ENCODE measurements at places on chromosomes 13 and 19.
A peak's percentile ranks its signal among the peaks of the same experiment; 100 is the strongest.

- DNase-seq = no peak
Measured at GRCh38 chr19:44142059-44142433, 692 bp downstream of the ZNF234 start.

GRCh38 chr13:80524447-80525215, 183.7 kb upstream of the SPRY2 start:
- no peak for DNase-seq

DNA sequence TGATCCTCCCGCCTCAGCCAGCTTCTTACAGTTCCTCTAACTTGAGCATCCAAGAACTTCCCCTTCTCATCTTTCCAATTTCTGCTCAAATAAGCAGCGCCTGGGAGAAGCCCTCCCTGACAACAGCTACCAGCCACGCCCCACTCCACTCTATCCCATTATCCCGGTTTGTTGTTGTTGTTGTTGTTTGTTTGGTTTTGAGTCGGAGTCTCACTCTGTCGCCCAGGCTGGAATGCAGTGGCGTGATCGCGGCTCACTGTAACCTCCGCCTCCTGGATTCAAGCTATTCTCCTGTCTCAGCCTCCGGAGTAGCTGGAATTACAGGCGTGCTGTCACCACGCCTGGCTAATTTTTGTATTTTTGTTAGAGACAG, 822 bp upstream of the PTPRS start:
- DNase-seq = no peak

DNA sequence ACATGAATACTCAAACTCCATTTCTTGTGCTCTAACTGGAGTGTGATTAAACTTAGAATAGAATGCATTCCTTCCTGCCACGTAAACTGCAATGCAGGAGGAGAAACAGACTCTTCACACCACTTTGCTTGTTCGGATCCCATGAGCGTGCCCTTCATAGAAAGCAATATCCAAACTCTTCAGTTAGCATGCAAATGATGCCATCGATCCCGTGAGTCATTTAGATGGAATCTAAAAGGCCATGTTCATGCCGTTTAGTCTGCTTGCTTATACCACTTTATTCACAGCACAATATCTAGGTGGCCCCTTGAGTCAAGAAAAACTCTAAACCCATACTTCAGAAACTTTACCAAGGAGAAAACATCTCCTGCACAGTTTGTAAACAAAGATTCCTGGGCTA, 225.8 kb downstream of the OXGR1 start:
- DNase-seq = no peak

DNA sequence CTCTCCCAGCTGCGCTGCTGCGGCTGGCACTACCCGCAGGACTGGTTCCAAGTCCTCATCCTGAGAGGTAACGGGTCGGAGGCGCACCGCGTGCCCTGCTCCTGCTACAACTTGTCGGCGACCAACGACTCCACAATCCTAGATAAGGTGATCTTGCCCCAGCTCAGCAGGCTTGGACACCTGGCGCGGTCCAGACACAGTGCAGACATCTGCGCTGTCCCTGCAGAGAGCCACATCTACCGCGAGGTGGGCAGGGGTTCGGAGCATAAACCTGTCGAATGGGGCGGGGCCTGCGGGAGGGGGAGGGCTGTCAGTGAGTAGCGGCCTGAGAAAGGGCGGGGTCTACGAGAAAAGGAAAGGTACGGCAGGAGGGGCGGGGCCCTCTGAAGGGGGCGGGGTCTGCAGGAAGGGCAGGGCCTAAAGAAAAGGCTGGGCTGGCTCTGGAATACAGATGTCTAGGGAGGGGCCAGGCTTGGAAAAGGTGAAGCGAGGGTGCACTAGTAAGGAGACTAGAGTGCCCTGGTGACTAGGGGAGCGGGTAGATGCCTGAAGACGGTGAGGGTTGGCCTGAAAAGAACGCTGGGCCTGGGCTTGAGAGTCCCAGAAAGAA, 3.6 kb downstream of the CD37 start:
- peak; percentile 58 for DNase-seq

- DNase-seq = no peak
Measured at GRCh38 chr13:109955598-109955997, 169.2 kb upstream of the IRS2 start.

- no peak for DNase-seq
Measured at GRCh38 chr13:74986609-74987008, 495.4 kb downstream of the TBC1D4 start.

DNA sequence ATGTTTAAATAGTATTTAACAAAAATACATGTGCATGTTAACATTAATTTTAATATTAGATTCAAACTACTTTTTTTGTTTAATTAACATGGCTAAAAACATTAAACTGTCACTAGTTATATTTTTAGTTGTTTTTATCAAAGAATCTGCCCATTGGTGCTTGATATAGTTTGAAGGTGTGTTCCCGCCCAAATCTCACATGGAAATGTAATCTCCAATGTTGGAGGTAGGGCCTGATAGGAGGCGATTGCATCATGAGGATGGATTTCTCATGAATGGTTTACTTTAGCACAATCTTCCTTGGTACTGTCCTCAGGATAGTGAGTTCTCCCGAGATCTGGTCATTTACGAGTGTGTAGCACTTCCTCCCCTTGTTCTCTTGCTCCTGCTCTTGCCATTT, 2459.4 kb downstream of the PCDH9 start:
- no peak for DNase-seq

- DNase-seq = no peak
Measured at GRCh38 chr13:40026174-40026585, 370.7 kb downstream of the COG6 start.

GRCh38 chr13:74061926-74062595, 72.1 kb downstream of the KLF12 start:
- no peak for DNase-seq

GRCh38 chr13:97381189-97381588, 52.8 kb upstream of the RAP2A start:
- DNase-seq = no peak

- no peak for DNase-seq
Measured at GRCh38 chr13:36363366-36363863, 17.2 kb upstream of the SPART start.

- no peak for DNase-seq
Measured at GRCh38 chr13:33471204-33471603, 185.6 kb upstream of the STARD13 start.

DNA sequence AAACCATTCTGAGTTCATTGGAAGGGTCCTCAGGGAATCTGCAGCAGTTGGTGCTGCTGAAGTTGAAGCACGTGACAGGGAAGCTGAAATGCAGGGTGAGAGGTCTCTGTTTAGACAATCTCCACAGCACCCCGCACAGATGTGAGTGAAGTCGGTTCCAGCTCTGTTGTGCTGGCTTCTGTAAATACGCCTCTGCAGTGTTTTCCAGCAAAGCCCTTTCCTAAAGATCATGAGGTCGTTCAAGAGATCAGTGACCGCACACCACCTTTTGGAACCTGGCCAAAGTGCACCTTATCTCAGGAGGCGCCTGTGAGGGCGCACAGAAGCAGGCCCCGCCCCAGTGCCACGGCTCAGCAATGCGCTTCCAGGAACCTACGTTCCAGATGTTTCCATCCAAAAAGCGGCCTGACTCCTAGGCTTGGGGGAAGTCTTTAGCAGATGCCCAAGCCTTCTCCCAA, 10.8 kb downstream of the CUL4A start:
- no peak for DNase-seq

DNA sequence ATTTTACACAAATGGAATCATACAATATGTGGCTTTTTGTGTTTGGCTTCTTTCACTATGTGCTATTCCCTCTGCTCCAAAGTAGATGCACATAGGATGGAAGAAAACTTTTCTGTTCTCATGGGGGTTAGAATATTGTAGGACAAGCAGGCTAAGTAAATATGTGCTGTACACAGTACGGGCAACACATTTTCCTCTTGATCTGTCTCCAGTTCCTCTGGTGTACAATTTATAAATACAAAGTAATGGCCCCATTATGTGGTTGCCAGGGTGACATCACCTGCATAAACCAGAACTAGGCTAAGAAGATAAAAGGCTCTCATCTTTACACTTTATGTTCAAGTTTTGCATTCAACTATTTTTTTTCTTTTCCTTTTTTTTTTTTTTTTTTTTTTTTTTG, 41.0 kb upstream of the SOX21 start:
- DNase-seq = peak; percentile 24

DNA sequence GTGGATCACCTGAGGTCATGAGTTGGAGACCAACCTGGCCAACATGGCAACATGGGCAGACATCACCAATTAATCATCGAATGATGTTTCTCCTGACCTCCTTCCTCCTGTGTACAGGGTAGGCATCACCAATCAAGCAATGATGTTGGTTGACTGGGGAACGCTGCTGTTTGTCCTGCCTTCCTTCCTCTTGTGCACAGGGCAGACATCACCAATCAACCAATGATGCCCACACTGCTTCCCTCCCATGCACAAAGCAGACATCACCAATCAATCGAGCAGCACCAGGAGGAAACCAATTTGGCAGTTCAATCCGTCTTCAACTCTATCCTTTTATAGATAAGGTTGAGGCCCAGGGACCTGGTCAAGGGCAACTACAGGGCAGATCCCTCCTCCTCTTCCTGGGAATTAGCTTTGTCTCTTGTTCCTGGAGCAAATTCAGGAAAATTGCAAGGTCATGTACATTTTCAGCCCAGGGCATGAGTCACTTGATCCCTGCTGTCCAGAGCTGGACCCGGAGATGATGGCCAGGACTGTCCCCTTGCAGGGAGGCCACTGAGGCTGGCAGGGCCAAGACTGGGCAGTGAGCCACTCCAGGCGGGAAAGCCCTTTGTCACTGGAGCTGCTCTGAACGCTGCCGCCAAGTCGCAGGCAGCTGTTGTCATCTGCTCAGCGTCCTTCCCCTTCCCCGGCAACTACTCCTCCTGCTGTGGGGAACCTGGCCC, 5.3 kb upstream of the CSNK1G2 start:
- no peak for DNase-seq

DNA sequence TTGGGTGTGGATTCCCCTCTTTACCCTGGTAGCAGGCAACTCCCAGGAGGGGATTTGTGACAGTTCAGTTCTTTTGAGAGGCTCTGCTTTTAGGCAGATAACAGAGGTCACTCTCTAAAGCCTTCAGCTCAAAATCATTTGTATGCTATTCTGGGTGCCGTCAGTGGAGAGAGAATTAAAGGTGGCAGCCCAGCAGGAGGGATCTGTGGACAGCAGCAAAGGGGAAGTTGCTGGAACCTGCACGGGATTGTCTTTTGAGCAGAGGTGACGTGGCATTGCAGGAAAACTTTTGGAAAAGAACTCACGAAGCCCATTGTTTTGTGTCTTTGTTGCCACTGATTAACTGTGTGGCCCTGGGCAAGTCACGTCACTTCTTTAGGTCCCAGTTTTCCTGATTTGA, 62.4 kb upstream of the C1QTNF9 start:
- DNase-seq = no peak

- DNase-seq = no peak
Measured at GRCh38 chr19:33795370-33796163, 1.1 kb upstream of the KCTD15 start.

DNA sequence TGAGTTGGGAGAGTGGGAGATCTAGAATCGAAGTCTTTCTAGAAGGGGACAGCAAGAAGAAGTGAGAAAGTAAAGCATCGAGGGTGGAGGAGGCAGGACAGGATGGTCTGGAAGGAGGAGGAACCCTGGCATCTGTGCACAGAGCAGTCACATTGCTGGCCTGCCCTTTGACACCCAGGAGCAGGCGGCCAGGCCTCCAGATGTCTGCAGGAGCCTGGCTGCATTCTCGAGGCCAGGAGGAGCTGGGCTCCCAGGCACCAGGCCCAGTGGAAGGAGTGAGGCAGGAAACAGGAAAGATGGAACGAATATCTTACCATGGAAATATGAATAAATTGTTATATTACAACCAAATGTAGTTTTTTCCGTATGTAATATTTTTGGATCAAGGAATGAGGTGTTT, 27.7 kb upstream of the ARGLU1 start:
- DNase-seq = no peak

DNA sequence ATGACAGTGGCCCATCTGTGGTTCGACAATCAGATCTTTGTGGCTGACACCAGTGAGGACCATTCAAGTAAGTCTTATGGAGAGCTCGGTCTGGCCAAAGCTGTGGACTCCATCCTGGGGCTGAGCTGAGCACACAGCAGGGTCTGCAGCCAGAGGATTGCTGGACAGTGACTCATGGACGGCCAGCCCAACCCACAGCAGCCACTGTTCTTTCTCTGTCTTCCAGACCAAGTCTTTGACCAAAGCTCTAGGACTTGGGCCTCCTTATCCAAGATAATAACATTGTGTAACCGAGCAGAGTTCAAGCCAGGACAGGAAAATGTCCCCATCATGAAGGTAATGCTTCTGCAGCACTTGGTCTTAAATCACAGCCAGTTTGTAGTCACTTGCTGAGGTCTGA, 12.4 kb downstream of the ATP12A start:
- DNase-seq = no peak

- no peak for DNase-seq
Measured at GRCh38 chr13:98246538-98247172, 69.6 kb upstream of the RNF113B start.

- no peak for DNase-seq
Measured at GRCh38 chr13:21932578-21932977, 261.7 kb downstream of the FGF9 start.

- DNase-seq = no peak
Measured at GRCh38 chr13:27339299-27339698, 68.7 kb downstream of the RASL11A start.

- no peak for DNase-seq
Measured at GRCh38 chr13:33112766-33113165, 96.5 kb downstream of the KL start.

- no peak for DNase-seq
Measured at GRCh38 chr19:45278087-45278486, 27.0 kb downstream of the MARK4 start.

GRCh38 chr13:99862244-99862643, 109.3 kb downstream of the ZIC5 start:
- no peak for DNase-seq

DNA sequence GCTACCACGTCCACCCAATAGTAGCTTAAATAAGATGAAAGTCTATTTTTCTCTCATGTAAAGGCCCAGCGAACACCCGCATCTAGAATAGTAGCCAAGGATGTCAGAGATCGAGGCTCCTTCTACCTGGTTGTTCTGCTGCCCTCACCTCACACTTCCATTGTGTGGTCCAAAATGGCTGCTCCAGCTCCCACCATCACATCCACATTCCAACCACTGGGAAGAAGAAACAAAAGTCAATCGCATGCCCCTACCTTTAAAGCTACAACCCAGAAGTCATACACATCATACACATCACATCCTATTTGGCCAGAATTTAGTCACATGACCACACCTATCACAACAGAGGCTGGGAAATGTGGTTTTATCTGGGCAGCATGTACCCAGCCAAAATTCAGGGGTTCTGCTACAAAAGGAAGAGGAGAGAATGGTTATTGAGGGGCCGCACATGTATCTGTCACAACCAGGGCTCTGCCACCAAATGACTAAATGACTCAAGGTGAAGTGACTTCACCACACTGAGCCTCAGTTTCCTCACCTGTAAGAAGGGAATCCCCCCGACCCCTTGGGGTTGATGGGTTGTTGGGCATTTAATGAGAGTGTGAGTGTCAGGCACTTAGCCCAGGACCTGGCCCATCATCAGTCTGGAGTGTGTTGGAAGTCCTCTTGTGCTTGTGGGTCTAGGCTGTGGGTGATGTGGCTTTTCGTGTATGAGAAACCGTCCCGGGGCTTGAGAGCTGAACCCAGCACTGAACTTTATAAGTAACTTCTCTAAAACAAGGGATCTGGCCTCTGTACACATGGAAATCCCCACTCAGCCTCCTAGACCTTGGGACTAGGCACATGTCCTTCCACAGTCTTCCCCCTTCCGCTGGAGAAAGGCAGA, 10.2 kb upstream of the CBLC start:
- no peak for DNase-seq

Data from NCI-H187 treated with DMSO at 0.1 percent for 48 hours (cell line).